ENCODE measurements at places on chromosomes 2 and 18.

GRCh38 chr2:237980087-237980486, 13.3 kb downstream of the UBE2F start:
- DNase-seq = no peak

GRCh38 chr2:101742547-101742946, 45.0 kb downstream of the MAP4K4 start:
- DNase-seq = no peak

- no peak for DNase-seq
Observed at GRCh38 chr2:6103949-6104348, 411.8 kb downstream of the SOX11 start.

DNA sequence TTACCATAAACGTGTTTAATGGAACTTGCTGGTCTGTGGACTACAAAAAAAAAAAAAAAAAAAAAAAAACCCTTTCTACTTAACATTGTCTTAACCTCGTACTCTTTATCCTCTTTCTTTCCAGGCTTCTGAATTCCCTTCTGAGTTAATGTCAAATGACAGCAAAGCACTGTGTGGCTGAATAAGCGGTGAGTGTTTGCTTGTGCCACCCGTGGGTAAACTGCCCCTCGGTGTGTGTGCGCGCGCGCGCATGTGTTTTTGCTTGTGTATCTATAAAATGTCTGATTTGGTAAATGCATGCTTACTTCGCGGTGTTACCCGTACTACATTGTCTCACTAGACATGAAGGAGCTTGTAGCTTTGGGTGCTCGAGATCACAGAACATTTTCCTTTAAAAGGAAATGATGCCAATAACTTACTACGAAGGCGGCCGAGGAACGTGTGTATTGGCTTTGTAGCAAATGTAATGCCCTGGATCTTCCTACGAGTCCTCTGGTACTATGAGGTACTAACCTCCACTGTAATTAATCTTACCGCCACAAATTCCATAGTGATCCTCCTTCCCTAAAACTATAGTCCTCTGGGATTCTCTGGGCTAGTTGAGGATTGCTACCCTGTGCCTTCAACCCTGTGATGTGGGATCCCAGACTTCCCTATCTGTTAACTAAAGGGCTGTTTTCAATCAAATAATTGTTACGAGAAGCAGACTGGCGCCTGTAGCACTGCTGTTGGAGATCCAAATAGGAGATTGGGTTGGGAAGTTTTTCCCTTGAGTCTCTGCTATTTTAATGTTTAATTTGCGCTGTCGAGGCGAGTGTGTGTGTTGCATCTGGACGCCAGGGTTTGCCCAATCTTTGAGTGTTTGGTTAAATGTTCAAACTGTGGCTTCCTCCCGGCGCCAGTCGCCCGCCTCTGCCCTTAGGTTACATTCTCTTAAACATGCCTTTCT, 1.1 kb downstream of the ID2 start:
- DNase-seq = no peak

Data from activated T-helper 1 cell treated with anti-CD3 and anti-CD28 coated beads, Interleukin-2, amount 50 U/mL, for 16 hours (primary cell).